ENCODE measurements at places on chromosomes 3 and 15.
A peak's percentile ranks its signal among the peaks of the same experiment; 100 is the strongest.

DNA sequence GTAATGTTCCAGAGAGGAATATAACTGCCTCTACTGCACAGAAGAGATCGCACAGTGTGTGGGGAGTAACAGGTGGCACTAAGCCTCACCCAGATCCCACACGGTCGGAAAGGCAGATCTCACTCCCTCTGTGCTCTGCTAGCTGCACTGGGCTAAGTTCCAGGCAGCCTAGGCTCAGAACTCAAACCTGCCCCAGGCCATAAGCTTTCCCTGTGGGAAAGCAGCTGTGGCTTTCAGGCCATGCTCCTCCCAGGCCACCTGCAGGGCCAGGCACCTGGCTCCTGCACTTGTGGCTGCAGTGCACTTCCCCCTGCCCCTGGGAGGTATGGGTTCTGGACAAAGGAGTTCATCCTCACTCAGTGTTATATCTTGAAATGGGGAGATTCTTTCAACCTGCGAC, 27.5 kb downstream of the PCCB start:
- DNase-seq = no peak

GRCh38 chr3:107929088-107929487, 161.7 kb downstream of the CD47 start:
- no peak for DNase-seq

DNA sequence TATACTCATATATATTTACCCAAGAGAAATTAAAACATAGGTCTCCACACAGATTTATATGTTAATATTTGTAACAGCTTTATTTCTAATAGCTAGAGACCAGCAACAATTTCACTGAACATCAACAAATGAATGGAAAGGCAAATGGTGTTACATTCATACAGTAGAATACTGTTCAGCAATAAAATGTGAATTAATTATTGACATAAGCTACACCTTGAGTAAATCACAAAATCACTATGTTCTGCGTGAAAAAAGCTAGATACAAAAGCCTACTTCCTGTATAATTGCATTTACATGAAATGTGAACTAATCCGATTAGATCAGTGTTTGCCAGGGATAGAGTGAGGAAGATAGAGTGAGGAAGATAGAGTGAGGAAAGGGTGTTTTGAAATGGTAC, 945.7 kb downstream of the SQOR start:
- DNase-seq = no peak

- DNase-seq = no peak
Measured at GRCh38 chr3:187403768-187404288, 35.6 kb downstream of the RTP4 start.

GRCh38 chr3:150626148-150626930, 23.2 kb downstream of the SELENOT start:
- no peak for DNase-seq

DNA sequence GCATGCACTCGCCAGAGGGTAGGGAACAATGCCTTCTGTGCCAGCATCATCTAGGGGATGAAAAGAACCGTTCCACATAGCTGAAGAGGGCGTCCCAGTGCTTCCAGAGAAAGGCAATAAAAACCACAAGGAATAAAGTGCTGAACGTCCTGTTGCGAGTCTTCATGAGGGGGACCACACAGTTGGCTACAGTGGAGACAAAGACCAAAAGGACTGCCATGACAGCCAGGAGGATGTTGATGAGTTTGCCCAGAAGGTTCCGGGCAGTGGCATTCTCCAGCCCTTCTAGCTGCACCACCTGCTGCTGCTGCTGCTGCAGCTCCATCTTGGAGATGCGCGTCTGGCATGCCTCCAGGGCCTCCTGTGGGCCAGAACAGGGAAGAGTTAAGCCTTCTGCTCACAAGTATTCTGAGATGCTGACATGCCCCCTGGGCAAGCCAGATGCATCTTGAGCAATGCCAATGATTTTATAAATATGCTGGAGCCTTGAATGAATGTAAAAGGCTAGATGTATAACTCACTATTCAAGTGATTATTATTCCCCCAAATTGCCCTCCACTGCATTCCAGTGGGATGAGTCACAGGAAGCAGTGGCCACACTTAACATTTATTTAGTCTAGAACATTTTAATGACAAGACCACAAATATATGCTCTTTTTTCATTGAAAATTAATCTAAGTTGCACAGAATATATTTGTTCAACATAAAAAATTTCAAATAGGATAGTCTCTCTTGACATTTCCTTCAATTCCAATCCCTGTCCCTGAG, 45.1 kb upstream of the PLXND1 start:
- no peak for DNase-seq

- no peak for DNase-seq
Measured at GRCh38 chr15:91864664-91865063, 11.2 kb downstream of the SLCO3A1 start.

- DNase-seq = no peak
Measured at GRCh38 chr15:77688266-77688665, 55.6 kb upstream of the LINGO1 start.

GRCh38 chr3:44340058-44340395, 1.5 kb downstream of the TCAIM start:
- DNase-seq = no peak

GRCh38 chr3:49673715-49674496, at the start of gene APEH:
APEH (plus strand) TSS chr3:49674351; CDS start chr3:49674402, 51 bp downstream.
- peak; percentile 90 for DNase-seq

GRCh38 chr3:34185301-34185700, 386.9 kb downstream of the PDCD6IP start:
- DNase-seq = no peak

GRCh38 chr3:33023176-33024136, 72.0 kb downstream of the CCR4 start:
- no peak for DNase-seq

- DNase-seq = no peak
Measured at GRCh38 chr15:45499426-45499825, 23.1 kb downstream of the SLC30A4 start.

DNA sequence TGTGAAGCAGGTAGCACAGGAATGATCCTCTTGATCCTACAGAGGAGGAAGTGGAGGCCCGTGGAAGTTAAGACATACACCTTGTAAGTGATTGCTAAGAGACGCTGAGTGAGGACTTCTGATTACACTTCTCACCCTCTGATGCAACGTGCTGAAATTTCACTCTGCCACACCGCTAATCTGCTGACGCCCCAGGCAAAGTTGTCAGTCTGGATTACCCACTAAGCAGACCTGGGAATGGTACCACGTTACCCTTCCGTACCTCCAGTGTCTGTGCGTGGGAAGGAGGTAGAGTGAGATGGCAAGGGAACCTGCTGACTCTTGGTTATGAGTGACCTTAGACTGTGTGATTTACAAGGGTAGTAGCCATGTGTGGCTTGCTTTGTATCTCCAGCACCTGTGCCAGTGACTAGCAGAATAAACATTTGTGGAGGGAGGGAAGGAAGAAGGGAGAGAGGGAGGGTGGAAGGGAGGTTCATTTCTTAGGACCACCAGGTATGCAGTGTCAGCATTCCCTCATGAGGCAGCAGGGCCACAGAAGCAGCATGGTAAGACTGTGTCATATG, 115.0 kb downstream of the ALDH1A2 start:
- DNase-seq = no peak

- DNase-seq = no peak
Measured at GRCh38 chr3:30505866-30506520, 100.4 kb upstream of the TGFBR2 start.

GRCh38 chr15:23422099-23422945, 24.7 kb downstream of the GOLGA6L2 start:
- DNase-seq = no peak

GRCh38 chr3:112127522-112128494, 5.2 kb downstream of the GCSAM start:
- DNase-seq = no peak

DNA sequence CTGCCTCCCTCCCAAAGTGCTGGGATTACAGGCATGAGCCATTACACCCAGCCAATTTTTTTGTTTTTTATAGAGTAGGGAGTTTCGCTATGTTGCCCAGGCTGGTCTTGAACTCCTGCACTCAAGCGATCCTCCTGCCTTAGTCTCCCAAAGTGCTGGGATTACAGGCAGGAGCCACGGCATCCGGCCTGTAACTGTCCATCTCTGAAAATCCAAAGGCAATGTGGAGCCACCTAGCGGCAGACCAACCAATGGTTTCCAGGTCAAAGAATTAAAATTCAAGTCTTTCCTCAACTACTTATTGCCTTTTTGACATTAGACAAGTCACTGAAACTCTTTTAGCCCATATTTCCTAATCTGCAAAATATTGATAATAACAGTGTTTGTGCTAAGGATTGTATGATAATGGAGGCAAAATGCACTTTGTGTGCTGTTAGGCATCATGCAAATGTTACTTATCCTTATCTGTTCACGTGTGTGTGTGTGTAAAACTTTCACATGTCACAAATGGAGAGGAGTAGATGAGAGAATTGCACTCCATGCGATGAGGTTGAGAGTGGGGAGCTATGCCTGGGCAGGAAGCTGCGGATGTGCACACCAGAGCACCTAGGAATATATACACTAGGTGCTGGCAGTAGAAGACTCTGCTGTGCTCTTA, 48.7 kb downstream of the COL8A1 start:
- DNase-seq = no peak

DNA sequence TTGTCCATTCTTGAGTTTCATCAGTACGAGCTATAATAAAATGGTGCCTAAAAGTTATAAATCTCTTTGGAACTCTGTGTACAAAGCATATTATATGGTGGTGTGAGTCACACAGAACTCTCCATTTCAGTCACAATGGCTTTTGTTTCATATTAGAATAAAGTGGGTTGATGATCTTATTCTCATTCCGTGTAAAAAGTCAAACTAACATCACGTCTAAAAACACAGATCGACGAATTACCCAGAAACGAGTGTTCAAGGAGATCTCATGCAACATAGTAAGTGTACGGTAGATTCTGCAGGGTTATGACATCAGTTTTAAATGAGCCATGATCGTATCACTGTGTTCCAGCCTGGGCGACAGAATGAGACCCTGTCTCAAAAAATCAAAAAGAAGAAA, 122.4 kb downstream of the FOXP1 start:
- DNase-seq = no peak
